ENCODE measurements at places on chromosomes 7 and 10.

- DNase-seq: no peak
Measured at GRCh38 chr10:8283986-8284385, 229.5 kb downstream of the GATA3 start.

GRCh38 chr7:28299556-28299955, 112.8 kb upstream of the CREB5 start:
- DNase-seq: no peak

- peak; percentile 11 for DNase-seq
Measured at GRCh38 chr10:31650010-31650409, 278.6 kb downstream of the ARHGAP12 start.

- DNase-seq: no peak
Measured at GRCh38 chr7:29467193-29467926, 96.3 kb upstream of the PRR15 start.

DNA sequence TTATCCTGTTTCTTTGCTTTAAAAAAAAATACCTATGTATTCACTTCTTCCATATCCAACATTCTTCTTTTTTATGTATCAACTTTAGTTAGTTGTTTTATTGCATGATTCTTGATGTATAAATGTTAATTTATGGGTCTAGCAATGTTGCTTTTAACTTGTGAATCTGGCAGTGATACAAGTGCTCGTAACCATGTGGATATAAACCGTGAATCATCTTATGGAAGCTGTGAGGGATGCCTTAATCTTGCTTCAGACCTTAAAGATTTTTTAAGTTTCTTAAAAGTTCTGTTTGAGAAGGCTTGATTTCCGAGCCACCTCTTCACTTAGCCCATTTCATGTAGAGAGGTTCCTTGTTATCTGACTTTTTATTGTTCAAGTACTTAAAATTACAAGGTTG, 25.9 kb downstream of the HELLS start:
- DNase-seq: no peak

DNA sequence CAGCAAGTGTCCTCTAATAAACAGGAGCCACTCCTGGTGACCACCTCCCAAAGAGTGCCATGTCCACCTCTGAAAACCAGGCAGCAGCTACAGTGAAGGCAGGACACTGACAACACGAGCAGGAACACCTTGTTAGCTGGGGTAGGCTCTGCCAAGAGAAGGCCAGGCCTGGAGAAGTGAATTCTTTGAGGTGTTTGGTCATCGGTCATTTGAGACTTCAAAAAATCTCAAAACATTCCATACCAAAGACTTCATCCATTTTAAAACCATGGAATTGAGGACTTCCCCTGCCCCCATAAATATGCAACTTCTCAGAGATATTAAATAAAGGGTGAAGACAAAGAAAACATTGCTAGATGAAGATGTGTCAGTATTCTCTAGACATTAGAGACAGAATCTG, 28.4 kb upstream of the OPALIN start:
- no peak for DNase-seq

- DNase-seq: no peak
Measured at GRCh38 chr10:11024596-11024995, 6.9 kb downstream of the CELF2 start.

DNA sequence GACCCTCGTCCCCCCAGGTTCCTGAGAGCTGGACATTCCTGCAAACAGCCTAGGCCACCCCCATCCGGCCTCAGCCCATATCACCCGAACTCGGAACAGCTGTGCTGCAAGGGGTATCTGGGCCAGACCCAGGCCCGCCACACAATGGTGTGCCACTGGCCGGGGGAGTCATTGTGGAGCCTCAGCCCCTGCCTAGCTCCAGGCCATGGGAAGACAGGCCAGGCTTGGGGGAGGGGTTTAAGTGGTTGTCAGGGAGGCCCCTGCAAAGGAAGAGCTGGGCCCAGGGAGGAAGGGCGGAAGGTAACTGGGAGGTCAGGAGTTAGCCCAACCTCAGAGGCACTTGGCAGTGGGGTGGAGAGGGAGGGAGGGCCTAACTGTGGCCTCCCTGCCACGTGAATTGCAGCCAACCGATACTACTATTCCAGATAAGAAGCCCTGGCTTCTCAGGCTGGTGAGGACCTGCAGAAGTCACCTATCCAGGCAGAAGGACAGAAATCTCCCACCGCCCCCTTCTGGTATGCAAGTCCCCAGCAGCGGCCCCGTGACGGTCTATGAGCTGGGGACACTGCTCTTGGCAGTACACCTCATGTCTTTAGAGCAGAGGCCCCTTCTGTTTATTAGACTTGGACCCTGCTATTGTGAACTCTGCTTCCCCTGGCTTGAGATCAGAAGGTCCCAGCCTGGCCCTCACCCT, 26.8 kb downstream of the VSIR start:
- peak; percentile 20 for DNase-seq

DNA sequence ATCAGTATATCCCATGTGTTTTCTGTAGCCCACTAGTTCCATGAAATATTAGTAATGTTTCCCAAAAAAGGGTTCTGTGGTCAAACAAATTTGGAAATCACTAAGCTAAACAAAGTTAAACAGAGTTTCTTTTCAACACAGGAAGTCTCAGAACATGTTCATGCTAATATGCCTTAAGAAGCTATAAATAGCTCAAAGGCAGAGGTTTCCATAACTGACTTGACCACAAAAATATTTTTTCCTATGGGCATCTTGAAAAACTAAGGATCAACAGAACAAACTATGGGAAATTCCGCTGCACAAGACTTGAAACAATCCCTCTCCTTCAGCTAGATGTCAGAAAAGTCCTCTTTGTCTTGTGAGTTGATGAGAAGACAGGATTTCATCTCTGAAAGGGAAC, 59.7 kb downstream of the SEM1 start:
- no peak for DNase-seq

- peak; percentile 24 for DNase-seq
Measured at GRCh38 chr7:10239695-10240345, 733.9 kb upstream of the PHF14 start.

GRCh38 chr10:130929422-130930325, 381.8 kb downstream of the TCERG1L start:
- no peak for DNase-seq

GRCh38 chr7:17041324-17041723, 159.5 kb upstream of the AGR3 start:
- DNase-seq: peak; percentile 28

- DNase-seq: no peak
Measured at GRCh38 chr10:50316174-50316573, 64.9 kb upstream of the ASAH2 start.

DNA sequence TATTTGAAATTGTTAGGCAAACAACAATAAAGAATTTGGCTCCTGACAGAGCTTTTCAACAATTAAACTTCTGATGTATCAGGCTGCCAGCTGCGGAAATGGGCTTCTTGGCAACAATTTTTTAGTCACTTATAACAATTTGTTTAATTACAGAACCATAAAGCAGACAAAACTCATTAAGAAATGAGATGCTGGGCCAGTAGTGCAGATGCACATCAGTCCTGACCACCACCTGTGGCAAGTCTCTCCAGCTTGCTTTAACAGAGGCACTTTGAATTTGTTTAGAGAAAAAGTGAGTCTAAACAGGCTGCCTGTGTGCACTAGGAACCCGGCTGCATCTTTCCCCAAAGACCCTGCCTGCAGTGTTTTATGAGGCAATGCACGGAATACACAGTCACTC, 1124.4 kb downstream of the NXPH1 start:
- no peak for DNase-seq

- DNase-seq: no peak
Measured at GRCh38 chr10:91210014-91210413, 10.4 kb upstream of the PCGF5 start.

- no peak for DNase-seq
Measured at GRCh38 chr10:113399065-113399464, 153.8 kb upstream of the HABP2 start.

DNA sequence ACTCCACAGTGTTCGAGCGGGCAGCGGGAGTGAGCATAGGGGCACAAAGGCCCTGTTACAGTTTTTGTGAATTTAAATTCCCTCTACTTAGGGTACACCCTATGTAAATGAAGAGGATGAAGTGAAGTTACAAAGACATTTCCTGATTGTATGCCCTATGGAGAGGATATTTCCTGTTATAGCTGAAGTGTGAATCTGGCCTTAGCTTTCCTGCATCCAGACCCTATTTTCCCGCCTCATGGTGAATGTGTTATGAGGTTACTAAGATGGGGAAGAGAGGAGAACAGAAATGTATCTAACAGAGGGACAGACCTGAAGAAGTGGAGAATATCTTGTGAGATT, 37.8 kb upstream of the COMMD3 start:
- DNase-seq: no peak

DNA sequence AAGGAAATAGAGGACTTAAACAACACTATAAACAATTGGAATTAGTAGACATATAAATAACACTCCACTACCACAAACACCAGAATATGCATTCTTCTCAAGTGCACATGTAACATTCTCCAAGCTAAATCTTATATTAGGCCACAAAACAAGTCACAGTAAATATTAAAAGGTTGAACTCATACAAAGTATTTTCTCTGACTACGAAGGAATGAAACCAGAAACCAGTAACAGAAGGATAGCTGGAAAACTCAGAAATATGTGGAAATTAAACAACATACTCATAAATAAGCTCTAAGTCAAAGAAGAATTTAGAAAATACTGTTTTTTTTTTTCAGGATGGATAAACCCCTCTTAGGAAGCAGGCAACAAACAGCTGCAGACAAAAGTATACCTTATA, 77.4 kb upstream of the IGFBP3 start:
- DNase-seq: no peak

GRCh38 chr10:68052463-68052862, 22.6 kb downstream of the HERC4 start:
- no peak for DNase-seq

GRCh38 chr7:6934981-6935380, 108.9 kb upstream of the CCZ1B start:
- no peak for DNase-seq

DNA sequence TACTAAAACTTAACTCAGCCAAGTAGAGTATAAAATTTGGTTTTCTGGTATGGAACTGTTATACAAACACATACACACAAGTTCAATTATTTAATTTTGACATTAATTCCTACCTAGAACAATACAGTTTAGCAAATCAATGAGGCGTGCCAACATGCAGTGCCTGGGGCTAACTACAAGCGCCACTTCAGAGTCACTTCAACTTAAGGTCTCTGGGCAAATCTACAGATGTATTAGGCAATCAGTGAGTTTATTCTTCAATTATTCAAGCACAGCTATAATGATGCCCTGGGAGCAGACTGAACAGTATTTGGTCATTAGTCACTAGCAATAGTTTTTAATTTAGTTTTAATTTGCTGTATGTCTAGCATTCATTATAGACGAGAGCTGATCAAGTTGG, 51.6 kb downstream of the HIBADH start:
- no peak for DNase-seq

DNA sequence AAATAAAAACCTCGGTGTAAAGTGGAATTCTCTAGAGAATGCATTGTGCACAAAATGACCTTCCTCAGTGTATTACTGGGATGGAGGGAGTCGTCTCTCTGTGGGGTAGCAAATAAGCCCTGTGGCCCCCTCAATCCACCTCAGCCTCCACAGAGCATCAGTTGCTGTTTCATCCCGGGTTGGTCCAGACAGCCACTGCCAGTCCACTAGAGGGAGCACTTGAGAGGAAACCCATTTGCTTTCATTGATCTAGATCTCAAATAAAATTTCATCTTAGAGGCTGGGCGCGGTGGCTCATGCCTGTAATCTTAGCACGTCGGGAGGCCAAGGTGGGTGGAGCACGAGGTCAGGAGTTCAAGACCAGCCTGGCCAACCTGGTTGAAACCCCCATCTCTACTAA, 1128.7 kb downstream of the CNTNAP2 start:
- DNase-seq: no peak

- DNase-seq: no peak
Measured at GRCh38 chr10:119162452-119163092, 2.9 kb downstream of the SFXN4 start.
